ENCODE measurements at places on chromosomes 4 and X.

DNA sequence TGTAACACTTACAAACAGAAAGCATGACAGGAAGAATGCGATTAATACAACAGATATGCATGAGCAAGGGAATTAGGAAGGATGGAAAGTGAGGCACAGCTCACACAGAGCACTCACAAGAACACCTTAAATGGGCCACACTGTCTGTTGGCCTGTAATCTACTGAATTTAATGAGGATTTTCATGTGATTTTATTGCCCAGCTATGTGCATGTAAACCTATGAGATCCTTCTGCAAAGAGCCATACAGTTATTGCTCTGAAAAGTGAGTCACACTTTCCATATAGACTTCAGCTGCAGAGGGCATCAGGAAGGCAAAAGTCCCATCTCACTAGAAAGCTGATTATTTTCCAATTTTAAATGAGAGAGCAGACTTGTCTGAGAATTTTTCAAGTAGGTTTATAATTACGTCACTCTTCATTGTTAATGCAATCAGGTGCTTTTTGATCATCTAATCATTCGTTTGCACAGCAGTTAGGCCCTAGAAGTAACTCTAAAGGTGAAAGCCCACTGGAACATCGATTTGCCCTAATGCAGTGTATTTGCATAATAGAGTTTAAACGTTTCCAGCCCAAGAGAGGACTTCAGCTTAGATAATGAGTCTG, 832.7 kb upstream of the INTU start:
- DNase-seq, result no peak

DNA sequence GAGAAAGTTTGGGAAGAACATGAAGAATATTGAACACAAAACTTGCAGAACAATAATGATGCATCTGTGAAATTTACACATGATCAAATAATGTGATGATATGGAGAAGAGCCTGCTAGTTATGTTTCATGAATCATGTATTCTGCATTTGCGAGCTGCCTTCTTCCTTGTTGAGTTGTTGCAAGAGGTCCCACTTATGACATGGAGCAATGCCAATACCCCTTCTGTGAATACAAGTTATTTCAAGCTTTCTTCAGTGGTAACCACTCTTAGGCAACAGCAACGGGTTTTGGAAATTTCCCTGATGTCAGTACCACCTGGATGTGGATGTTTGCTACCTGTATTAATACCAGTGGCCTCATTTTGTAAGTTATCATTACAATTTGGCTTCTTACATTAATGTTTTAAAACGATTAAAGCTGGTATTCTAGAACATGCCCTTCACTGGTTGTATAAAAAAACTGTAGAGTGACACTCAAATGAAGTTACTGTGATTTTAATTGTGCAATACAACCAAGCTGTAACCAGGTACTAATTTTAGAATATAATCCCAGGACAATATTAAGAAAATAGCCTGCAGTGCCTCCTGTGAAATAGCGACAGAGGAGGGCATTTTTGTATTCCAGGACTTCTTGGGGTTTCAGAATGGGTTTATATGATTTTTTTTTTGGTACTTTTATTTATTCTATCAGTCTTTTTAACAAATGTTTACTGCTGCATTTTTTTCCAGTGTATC, 25.3 kb downstream of the IQCM start:
- no peak for DNase-seq

GRCh38 chrX:635428-636090, 5.0 kb downstream of the SHOX start:
- no peak for DNase-seq

GRCh38 chr4:85587952-85588351, 113.0 kb downstream of the ARHGAP24 start:
- no peak for DNase-seq

- no peak for DNase-seq
These were observed 49.8 kb downstream of the SCLT1 start for GRCh38 chr4:129043523-129043922.

DNA sequence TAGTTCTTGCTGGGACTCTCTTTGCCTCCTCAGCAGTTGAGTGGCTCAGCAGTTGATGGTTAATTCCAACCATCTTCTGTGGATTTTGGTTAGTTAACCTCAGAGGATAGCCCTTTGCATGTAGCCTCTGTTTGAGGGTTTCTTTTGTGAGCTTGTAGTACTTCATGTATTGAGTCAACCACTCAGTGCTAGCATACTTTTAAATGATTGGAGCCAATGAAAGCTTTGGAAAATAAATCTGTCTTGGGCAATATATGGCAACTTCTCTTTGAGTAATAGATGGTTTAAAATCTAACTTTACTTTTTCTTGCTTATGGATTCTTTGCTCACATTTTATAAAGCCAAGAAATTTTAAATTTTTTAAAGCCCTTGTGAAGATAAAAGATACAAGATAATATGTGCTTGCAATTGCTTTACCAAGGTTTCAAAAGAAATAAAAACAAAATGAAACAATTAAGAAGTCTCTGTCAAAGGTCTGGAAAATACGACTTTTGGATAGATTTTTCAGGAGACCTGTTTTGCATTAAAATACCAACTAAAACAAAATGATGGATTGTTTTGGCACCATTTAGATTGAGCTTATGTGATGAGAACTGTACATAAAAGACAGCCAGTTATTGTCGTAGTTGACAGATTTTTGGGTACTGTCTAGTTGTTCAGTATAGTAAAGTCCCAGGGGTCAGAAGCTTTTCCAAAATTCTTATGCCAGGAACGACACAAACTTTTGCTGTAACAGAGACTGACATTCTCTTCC, 181.9 kb downstream of the SPRY1 start:
- no peak for DNase-seq

- no peak for DNase-seq
These were observed 257.7 kb upstream of the SPOCK3 start for GRCh38 chr4:167492007-167492406.

DNA sequence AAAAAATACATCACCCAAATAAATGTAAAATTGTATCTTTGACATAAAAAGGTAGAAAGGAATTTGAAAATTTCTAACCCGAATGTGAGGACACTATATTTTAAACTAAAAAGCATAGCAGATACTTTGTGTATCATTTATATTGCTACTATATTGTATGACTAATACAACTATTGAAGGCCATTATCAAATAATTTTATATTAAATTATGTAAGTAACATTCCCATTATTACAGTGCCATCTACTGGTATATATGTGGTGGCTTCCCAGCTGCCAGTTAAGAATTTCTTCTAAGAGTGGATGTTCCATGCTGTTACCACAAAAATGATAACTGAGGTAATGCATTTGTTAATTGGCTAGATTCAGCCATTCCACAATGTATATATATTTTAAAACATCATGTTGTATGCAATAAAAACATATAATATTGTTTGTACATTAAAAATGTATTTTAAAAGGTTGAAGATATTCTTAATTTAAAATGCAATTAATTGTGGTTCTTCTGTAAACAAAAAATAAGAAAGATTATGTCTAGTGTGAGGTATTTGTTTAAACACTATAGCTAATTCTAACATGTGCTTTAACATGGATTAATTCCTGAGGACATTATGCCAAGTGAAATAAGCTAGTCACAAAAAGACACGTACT, 65.3 kb downstream of the EGF start:
- DNase-seq, result no peak

DNA sequence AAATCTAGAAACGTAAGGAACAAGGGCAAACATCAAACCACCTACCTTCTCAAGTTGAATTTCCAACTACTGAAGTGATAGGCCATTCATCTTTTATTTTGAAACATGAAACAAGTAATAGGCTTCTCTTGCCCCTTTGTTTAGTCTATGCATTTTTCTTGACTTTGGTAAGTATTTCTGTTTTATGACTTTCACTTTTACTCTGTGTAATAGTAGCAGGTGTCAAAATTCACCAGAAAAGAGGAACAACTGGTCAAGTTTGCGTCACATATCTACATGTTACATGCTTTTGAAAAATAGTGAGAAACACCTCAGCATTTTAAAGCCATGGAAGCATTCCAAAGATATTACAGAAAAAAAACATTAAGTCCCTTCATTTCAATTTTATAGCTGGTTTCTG, 157.1 kb upstream of the FTHL17 start:
- no peak for DNase-seq

GRCh38 chr4:32002037-32002747, 1282.0 kb downstream of the PCDH7 start:
- DNase-seq, result no peak

DNA sequence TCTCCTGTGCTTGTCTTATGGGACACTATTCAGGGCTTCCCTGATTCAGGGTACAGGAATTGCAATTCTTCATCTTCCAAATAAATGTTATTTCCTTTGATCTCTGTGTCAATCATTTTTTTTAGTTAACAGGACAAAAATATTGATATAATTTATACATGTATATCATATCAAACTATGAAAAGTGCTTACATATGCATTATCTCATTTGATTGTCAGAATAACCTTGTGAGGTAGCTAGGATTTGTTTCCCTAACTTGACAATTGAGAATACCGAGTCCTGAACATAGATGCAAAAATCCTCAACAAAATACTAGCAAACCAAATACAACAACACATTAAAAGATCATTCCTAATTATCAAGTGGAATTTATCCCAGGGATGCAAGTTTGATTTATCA, 11.5 kb upstream of the SERPINA7 start:
- no peak for DNase-seq

DNA sequence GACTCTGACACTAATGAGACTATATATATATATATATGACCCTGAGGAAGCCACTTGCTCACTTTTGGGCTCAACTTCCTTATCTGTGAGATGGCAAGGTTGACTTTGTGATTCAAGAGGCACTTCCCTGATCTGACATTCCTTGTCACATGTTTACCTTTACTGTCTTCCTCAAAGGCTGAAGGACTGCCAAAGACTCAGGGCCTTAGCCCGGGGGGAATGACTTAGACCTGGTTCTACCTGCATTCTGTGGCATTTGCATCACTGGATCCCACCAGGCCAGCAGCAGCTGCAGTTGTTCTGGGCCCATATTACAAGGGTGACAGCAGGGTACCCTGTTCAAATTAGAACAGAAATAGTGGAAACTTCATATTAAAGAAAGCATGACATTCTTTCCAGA, 3.1 kb upstream of the HS6ST2 start:
- DNase-seq, result no peak

DNA sequence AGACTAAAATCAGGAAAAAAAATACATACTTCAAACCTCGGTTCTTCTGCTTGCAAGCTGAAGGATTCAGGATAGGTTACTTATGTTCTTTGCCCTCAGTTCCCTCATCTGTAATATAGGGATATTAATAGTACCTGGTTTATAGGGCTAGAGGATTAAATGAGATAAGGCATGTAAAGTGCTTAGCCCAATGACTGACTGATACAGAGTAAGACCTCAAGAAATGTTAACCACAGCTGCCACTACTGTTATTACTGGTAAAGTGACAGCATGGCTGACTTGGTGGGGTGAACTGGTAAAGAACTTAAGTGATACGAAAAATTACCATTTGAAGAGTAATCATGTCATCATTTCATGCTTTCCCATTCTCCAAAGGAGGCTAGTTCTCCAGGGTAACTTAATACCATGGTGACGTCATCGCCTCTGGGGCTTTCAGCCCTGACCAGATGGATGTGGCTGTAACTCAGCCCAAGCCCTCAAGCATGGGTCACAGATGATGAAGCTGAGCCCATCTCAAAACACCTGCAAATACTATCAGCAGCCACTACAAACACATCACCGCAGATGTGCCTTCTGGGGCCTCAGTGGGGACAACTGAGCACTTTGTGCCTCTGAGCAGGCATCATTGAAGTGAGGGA, 44.5 kb upstream of the SCML1 start:
- no peak for DNase-seq

- DNase-seq, result no peak
These were observed 1139.7 kb downstream of the PCDH18 start for GRCh38 chr4:136392576-136392975.

DNA sequence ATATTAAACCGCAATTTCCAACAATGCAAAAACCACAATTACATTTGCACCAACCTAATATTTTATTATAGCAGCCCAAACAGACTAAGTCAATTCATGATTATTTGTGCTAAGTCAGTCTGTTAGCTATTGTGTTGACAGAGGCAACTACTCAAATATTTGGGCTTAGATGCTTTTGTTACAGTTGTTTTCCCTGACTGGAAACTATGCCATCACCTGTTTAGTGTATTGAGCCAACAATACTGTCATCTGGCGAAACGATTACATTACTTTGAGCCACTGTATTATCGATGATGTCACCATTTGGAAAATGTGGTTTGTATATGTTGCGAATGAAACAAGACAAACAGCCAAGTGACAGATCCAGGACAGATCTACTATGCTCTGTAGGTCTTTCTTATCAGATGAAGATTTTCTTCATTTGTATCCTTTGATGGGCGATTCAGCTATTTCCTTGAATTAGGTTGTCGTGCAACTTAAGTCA, 38.7 kb upstream of the INTS6L start:
- DNase-seq, result no peak
